ENCODE measurements at places on chromosomes 2 and 18.

- no peak for DNase-seq
These were observed 25.5 kb upstream of the EDAR start for GRCh38 chr2:109014476-109014875.

GRCh38 chr18:35441857-35442595 is 55.7 kb downstream of the INO80C start:
- DNase-seq = no peak

- DNase-seq = no peak
These were observed 156.4 kb upstream of the GALNT13 start for GRCh38 chr2:153715218-153715850.

DNA sequence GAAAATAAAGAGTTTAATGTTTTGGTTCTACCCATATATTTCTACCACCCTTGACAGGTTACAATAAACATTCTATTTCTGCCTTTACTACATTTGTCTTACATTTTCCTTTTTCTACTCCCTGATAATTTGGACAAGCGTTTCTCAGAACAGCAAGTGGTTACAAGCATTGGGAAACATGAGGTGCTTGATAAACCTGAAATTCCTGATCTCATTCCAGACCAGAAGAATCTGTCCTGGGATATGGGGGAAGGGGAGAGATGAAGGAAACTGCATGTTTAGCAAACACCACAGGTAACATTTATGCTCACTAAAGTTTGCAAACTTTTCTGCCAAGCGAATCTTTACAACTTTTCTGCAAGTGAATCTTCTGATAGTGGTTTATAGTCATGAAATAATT is 28.3 kb upstream of the DSC1 start:
- DNase-seq = no peak

DNA sequence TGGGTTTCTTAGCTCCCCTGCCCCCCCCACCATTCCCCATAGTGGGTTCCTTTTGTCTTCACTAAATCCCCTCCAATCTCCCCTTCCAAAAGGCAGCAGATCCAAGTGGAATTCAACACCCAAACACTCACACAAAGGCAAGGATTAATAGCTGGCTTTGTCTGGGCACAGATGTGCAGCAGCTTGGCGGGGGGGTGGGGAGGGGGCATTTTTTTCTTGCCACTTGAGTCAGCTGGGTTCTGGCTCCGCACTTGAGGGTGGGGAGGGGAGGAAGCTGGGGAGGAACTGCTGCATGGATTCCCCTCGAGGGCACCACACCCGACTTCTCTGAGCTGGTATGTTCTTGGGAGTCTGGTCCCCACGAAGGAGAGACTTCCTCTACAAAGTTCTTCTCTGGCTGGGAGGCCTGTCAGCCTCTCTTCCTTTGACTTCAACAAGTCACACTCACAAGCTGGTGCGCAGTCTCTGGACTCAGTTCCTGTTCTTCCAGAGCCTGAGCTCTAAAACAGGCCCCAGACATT is 36.0 kb downstream of the SERTAD2 start:
- no peak for DNase-seq

DNA sequence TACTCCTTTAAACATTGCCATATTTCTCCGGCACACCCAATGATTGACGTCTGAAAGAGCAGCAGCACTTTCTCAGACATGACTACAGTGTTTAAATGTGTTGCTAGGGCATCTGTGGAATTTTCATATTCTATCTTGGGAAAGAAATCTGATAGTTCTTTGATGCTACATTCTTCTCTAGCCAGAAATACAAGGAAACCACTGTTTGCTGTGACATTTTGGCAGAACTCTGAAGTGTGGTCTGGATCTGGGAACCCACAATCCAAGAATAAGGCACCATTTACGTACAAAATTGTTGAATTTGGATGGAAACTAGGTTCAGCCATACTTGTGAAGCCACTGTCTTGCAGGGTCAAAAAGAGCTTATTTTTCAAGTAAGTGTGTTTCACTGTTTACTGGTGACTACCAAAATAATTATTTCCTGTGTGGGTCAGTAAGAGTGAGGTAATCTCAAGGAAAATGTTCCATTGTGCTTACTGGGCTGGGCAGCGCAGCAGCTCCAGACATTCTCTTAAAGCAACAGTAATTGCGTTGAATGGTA is 21.3 kb upstream of the CD28 start:
- no peak for DNase-seq

All from cortex of kidney (tissue), 1 donor.